Hematopoietic multipotent progenitor cell treated with erythropoietin and hydrocortisone succinate and interleukin-3 and kit ligand, for 4 days (in vitro differentiated cells): ENCODE measurements at places on chromosomes 5 and 9.
A peak's percentile ranks its signal among the peaks of the same experiment; 100 is the strongest.

- no peak for DNase-seq
Measured at GRCh38 chr9:37534412-37534811, 41.8 kb downstream of the FBXO10 start.

- DNase-seq = peak; percentile 73
Measured at GRCh38 chr5:169647566-169647965, 10.5 kb downstream of the DOCK2 start.

- no peak for DNase-seq
Measured at GRCh38 chr5:153998010-153998409, 40.7 kb downstream of the FAM114A2 start.

- peak; percentile 91 for DNase-seq
Measured at GRCh38 chr9:100028201-100028784, 70.5 kb downstream of the ERP44 start.

DNA sequence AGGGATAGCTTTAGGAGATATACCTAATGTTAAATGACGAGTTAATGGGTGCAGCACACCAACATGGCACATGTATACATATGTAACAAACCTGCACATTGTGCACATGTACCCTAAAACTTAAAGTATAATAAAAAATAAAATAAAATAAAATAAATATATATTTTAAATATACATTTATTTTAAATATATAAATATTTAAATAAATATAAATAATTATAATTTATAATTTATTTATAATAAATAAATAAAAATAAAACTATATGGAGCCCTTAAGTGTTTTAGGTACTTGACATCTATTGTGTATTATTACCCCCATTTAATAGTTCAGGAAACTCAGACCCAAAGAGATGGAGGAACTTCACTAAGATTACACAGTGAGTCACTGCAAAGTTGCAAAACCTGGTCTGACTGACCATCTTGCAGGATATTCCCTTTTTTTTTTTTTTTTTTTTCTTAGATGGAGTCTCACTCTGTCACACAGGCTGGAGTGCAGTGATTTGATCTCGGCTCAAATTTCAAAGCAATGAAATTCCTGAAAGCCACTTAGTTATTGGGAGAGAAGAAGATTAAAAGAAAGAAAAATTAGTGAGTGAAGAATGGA lies 5.8 kb upstream of the C5orf52 start:
- peak; percentile 15 for DNase-seq

- DNase-seq = no peak
Measured at GRCh38 chr9:78680196-78680595, 383.3 kb downstream of the PSAT1 start.

DNA sequence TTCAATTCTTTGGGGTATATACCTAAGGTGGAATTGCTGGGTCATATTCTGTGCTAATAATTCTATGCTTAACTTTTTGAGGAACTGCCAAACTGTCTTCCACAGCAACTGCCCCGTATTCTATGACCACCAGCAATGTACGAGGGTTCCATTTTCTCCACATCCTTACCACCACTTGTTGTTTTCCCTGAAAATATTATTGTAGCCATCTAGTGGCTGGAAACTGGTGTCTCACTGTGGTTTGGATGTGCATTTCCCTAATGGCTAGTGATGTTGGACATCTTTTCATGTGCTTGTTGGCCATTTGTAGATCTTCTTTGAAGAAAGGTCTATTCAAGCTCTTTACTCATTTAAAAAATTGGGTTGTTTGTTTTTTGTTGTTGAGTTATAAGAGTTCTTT lies 30.7 kb downstream of the MSX2 start:
- DNase-seq = no peak

DNA sequence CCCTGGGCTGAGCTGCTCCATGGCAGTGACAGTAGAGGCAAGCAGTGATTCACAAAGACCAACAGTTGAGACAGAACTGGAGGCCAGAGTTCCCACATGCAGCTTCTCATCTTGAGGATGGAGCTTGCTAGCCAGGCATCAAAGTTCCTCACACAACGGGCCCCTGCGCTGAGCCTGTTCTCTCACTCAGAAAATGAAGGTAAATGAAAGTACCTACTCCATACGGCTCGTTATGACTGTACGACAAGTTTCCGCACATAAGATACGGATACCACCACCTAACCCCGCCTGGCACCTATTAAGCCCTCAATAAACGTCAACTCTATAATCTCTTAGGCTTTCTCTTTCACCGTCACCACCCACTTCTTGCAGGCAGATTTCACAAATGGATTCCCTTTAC lies 12.9 kb downstream of the NOL6 start:
- no peak for DNase-seq

DNA sequence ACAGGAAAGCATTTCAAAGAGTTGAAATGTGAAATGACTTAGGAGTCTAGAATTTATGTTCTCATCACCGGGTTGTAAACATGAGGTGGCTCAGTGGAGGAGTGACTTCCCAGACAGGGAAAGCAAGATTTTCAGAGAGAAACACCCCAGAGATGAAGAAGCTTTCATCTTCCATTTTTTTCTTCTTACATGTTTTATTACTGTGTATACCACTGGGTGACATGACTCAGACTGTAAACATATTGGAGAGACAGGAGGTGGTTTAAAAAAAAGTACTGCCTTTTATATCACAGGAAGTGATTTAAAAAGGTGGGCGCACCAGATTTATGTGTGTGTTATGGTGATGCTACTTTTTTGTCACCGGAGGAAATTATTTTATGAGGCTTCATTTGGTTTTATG lies 209.1 kb upstream of the TUT7 start:
- DNase-seq = no peak

GRCh38 chr9:5630081-5630507 lies 1.2 kb downstream of the RIC1 start:
- peak; percentile 54 for DNase-seq

DNA sequence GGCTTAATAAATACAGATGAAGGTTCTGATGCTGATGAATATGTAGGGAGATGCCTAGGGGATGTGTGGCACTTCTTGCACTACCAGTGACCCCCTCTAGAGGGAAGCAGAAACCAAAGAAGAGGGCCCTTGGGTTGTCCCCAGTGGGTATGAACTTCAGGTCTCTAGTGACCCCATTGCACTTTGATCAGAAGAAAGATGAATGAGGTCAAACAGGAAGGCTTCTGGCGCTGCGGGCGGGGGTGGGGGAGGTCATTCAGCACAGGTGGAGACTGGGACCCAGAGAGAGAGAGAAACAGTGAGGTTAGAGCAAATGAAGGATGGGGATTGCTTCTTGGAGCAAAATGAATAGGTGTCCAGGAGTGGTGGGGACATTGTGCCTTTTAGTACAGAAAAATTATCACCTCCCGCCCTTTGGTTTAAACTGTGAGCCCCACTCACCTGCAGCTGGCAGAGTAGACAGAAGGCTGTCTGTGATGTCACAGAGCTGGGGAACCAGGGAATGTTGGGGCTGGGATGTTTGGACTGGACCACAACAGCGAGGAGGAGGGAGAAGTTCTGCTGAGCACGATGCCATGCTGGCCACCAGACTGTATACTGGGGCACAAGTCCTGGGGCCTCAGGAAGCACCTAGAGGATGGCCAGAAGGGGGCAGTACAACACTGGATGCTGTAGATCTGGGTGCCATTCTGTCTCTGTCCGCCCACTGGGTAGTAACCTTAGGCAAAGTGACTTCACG lies at the start of gene TEX48:
TSS of gene TEX48 (minus strand) at position 599 of the 739 bp plus-strand sequence. CDS start 10,469 bp downstream, outside the sequence.
- DNase-seq = peak; percentile 84

DNA sequence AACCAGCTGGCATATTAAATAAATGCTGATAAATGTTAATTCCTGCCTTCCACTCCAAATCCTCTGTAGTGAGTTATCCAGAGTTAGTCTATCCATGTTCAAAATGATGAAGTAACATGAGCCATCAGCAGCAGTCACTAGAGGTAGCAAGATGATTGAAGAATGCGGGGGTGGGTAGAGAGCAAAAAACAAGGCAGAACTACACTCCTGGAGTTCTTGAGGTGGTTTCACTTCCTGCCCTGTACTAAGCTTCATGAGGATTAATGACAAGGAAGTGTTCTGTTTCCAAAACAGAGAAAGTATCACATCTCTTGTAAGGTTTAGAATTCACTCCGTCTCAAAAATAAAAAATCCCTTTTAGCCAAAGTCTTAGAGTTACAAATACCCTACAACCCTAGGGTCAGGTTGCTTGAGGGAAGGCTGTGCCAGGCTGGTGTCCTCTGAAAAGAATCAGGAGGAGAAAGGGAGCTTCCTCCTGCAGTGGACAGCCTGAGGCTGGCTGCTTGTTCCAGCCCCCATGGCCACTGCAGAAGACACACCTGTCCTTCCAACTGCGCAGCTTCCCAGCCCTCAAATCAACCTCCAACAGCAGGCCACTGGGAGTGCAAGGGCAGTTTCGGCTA lies 180.2 kb downstream of the DENND1A start:
- DNase-seq = peak; percentile 9

DNA sequence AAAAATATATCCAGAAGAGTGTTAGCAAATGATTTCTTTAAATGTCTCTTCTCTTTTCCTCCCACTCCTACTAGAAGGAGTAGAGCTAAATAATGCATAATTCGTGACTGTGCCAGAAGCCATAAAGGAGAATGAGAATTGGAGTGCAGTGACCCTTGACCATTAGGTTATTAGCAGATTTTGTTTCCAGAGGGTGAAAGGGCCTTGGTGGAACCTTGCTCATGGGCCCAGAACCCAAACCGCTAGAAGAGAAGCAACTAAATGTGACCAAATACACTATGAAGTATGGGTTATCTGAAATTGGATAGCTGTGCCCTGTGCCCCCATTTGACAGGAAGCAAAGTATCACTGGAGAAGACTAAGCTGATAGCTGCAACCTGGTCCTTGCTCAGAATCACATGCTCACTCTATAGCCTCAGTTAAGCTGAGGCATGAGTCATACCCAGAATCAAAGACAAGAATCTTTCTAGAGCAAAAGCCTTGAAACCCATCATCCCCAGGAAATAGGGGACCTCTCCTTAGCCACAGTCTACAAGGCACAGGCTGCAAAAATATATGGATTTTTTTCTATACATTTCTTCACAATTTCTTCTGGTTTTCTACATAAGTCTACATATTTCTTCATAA lies 36.3 kb downstream of the CAPSL start:
- peak; percentile 33 for DNase-seq

- no peak for DNase-seq
Measured at GRCh38 chr9:24614070-24614469, 68.4 kb upstream of the IZUMO3 start.

DNA sequence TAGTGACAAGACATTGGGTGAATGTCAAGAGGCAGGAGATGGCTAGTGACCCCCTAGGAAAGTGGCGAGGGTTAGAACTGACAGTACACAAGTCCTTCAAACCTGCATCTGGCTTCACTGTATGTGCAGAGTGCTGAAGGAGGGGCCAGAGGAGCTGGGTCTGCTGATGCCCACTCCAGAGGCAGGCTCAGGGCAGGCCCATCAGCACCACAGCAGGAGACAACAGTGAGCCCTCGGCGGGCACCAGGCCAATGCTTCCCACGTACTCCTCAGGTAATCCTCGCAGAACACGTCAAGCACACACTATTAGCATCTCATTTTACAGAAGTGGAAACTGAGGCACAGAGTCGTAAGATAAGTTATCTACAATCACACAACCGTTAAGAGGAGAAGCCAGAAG lies 76.1 kb upstream of the SH3PXD2B start:
- DNase-seq = no peak

GRCh38 chr5:1068895-1069719 lies 42.8 kb downstream of the SLC12A7 start:
- DNase-seq = no peak

- no peak for DNase-seq
Measured at GRCh38 chr5:156971415-156971814, 8.4 kb upstream of the TIMD4 start.

- no peak for DNase-seq
Measured at GRCh38 chr9:21556581-21557427, 74.7 kb upstream of the IFNE start.

DNA sequence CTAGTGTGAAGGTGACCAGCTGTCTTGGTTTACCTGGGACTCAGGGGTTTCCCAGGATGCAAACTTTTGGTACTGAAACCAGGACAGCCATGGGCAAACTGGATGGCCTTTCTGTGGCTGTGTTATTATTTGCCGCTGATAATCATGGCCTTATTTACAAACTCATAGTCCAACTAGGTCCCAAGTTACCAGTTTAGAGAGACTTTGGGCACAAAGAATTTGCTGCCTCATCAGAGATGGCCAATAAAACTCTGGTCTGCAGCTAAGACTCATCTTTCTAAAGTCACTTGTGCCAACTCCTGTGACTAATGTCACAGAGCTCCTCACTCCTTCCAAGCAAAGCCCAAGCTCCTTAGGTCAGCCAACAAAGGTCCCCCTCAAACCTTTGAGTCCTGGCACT lies 47.5 kb upstream of the PLPP6 start:
- no peak for DNase-seq

GRCh38 chr9:70480405-70480980 lies 66.0 kb upstream of the KLF9 start:
- DNase-seq = no peak

- peak; percentile 76 for DNase-seq
Measured at GRCh38 chr9:112334432-112334841, 1.0 kb upstream of the PTBP3 start.
